Stimulated activated CD8-positive, alpha-beta memory T cell treated with anti-CD3 and anti-CD28 coated beads, Interleukin-4, amount 100 ng/mL, for 4 hours (primary cell): ENCODE measurements at places on chromosomes 2 and 18.

GRCh38 chr2:156423674-156424282 lies 12.4 kb upstream of the GPD2 start:
- DNase-seq, result no peak

GRCh38 chr2:85436836-85437487 lies 18.4 kb downstream of the SH2D6 start:
- DNase-seq, result no peak

- no peak for DNase-seq
Observed at GRCh38 chr18:8116341-8117005, 492.8 kb upstream of the RAB12 start.

- DNase-seq, result no peak
Observed at GRCh38 chr18:55090564-55091188, 131.4 kb upstream of the CCDC68 start.

GRCh38 chr2:24515335-24515734 lies 24.3 kb downstream of the NCOA1 start:
- DNase-seq, result no peak

GRCh38 chr18:70276416-70277191 lies 12.2 kb upstream of the SOCS6 start:
- no peak for DNase-seq

GRCh38 chr18:3652380-3653262 lies 202.6 kb downstream of the TGIF1 start:
- peak; percentile 33 for DNase-seq

DNA sequence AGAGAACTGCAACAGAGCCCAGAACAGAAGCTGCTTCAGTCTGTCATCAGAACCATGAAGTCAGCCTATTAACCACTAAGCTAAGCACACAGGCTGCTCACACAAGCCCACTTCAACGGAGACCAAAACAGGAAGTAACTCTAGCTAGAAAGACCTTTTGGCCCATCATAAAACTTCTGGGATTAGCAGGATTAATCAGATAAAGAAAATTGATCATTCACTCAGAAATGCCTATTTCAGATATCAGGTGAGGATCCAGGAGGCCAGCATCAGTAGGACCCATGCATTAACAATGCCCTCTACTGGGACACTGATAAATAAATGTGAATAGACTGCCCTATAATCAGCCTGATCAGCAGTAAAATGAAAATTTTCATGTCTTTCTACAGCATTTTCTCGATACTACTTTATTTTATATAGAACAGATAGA lies 101.4 kb downstream of the WDPCP start:
- DNase-seq, result no peak

DNA sequence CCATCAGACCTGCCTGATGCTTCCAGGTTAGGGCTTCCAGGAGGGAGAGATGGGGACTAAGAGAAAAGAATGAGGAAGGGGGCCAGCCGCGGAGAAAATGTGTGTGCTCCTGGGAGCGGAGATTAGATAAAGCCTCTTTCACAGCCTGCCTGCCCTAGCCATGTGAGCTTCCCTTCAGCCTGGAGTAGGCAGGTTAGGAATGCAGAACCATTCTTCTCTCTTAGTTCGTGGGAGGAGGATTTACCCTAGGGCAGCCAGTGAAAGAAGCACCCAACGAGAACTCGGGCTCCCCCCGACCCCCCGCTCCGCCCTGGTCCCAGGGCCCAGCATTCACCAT lies 36.1 kb downstream of the POMC start:
- DNase-seq, result no peak

GRCh38 chr2:54767921-54768320 lies 44.5 kb downstream of the EML6 start:
- DNase-seq, result no peak

GRCh38 chr2:107558295-107558694 lies 268.4 kb upstream of the RGPD4 start:
- no peak for DNase-seq

- peak; percentile 22 for DNase-seq
Observed at GRCh38 chr2:169768262-169768995, 30.2 kb upstream of the SSB start.

DNA sequence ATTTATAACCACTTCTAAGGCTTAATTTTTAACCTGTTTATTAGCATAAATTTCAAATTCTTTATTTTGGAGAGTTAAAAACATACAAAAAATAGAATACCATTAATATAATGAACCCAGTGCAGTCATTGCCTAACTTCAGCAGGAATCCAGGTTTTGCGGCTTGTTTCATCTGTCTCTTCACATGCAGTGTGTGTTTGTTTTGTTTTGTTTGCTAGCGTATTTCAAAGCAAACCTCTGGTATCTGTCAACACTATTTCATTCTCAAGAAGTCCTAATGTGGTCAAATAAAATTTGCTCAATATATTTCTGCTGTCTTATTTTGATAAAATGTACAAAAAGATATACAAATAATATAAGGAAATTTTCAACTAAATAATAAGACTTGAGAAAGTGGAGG lies 328.5 kb downstream of the AGPS start:
- DNase-seq, result no peak

GRCh38 chr2:200787351-200788120 lies 24.2 kb upstream of the BZW1 start:
- DNase-seq, result no peak

- DNase-seq, result no peak
Observed at GRCh38 chr18:66599190-66599589, 4.7 kb downstream of the CDH19 start.

GRCh38 chr2:120331903-120332302 lies 14.0 kb upstream of the INHBB start:
- no peak for DNase-seq

GRCh38 chr2:186751790-186752189 lies 57.9 kb downstream of the FAM171B start:
- DNase-seq, result no peak

DNA sequence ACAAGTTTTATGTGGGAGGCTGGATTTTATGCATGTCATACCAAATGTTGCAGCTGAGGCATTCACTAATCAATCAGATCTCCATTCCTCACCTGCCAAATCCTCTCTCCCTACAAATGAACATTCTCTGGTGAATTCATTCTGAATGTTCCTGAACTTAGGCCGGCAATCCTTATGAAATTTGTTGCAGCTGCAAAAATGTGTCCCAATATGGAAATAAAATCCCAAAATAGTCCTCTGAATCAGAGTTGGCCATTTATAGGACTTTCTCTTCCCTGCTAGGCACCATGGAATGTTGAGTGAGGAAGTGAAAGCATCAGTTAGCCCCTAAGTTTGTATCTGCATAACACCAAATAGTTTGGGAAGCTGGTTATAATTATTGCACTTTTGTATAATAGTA lies 25.6 kb downstream of the GCA start:
- DNase-seq, result no peak

DNA sequence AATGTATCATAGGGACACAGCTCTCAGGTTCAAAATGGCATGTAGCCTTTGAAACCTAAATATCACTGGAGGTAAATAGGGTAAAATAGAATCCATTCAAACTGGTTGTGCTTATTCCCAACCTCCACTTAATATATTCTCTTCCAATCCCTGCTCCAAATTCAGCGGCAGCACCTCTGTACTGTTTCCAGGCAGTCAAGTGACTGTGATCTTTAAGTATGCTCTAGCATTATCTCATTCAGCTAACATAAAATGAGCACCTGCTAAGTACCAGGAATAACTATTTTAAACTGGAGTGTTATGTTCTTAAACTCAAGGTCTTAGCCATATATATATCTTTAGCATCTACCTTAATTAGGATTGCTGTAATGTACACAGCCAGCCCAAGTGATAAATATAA lies 269.2 kb upstream of the SESTD1 start:
- no peak for DNase-seq

GRCh38 chr2:204205538-204205937 lies 269.0 kb downstream of the ICOS start:
- no peak for DNase-seq

- no peak for DNase-seq
Observed at GRCh38 chr2:201482543-201482942, 31.0 kb downstream of the STRADB start.

DNA sequence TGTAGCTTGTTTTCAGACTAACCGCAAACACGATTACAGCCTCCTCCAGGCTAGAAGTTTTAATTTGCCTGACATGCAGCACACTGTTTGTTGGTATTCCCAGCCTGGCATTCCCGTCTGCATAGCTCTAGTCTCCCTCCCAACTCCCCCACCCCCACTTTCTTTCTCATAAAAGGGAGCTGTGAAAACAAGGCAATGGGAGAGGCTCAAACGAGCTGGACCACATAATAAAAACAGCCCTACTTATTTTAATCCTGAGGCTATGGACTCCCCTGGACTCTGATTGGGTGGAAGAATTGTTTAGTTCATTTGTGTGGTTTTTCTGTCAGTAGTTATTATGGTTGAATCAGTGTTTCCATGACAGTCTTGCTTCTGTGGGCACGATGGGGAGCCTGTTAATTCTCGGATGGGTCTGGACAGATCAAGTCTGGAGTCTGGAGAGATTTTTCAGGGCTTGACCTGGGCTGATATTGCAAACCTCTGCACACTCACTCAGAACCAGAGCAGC lies 1.2 kb downstream of the STON1 start:
- DNase-seq, result no peak

- DNase-seq, result no peak
Observed at GRCh38 chr2:109376115-109376514, 237.7 kb downstream of the SEPTIN10 start.

GRCh38 chr2:177098001-177098613 lies 114.5 kb upstream of the HNRNPA3 start:
- DNase-seq, result no peak

GRCh38 chr2:177338177-177338721 lies 54.3 kb upstream of the AGPS start:
- no peak for DNase-seq

DNA sequence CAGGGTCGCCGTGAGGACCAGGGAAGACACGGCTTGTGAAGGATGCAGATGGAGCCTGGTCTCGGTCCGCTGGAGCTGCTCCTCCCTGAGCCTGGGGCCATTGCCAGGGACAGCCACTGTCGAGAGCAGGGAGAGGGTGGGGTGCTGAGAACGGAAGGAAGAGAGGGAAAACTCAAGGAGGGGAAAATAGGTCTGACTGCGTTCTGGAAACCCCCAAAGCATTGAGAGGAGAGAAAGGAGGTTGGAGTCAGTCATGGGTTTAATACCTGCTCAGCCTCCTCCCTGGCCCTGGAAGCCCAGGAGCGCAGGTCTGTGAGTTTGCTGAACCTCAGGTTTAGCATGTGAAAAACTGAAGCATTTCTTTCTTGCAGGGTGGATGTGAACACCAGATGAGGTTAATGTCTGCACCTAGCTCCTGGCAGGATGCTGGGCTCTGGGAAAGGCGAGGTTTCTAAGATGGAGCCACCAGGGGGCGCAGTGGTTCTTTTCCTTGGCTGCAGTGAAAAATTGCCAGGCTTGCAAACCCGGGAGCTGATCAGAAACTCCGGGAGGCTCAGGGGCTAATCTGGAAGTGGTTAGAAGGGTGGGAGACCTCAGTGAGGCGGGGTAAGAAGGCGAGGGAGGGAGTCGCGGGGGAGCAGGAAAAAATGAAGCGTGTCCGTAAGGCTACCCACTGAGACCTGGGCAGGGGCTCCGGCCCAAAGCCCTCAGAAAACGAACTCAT lies 33.6 kb upstream of the RNF149 start:
- peak; percentile 24 for DNase-seq

DNA sequence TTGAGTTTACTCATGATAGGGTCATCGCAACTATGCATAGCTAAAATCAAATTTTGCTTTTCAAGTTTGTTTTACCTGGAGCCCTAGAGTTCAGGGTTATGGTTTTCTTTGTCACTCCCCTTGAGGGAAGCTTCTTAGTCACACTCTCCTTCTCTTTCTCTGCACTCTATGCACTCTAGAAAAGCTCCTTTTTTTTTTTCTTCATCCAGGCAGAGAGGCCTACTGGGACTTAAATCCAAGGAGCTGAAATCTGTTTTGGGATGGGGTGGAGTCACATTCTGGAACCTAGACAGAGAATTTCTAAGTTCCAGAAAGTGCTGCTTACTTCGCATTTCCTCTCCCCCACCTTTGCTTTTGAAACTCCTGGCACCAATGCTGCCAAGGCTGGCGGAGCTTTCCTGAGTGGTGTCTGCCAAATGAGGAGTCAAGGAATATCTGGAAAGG lies 19.1 kb upstream of the IL18R1 start:
- no peak for DNase-seq

DNA sequence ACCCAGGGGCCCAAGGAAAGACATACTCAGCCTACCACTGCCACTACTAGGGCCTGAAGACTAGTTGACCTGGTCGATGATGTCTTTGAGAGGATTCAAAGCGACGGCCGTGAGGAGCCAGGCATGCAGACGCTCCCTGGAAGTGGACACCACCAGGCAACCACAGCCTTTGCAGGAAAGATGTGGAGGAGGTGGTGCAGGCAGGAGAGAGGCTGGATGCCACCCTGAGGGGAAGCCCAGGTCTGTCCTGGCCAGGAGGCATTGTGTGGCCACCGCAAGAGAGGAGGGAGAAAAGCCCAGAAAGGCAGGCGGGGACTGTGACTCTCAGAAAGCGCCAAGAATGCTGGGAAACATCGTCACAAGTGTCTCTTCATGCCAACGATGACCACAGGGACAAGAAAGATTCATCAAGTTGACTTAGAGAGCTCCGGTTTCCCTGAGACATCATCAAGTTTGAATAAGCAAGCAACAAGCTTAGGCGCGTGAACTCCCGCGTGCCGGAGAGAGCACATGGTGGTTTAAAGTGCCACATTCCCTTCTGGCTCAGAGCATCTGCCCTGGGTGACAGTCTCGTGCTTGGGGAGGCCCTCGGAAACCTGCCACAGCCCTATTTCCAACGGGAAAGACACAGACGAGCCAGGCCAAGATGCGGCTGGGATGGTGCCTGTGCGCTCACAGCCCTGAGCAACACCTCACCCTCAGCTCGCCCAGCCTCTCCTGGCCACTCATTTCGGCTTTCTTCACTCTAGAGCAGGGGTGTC lies 464.5 kb upstream of the SALL3 start:
- DNase-seq, result no peak
